CD4-positive, alpha-beta T cell treated with Interleukin-1 beta for 1 hour (primary cell): ENCODE measurements at places on chromosomes 16 and 17.

DNA sequence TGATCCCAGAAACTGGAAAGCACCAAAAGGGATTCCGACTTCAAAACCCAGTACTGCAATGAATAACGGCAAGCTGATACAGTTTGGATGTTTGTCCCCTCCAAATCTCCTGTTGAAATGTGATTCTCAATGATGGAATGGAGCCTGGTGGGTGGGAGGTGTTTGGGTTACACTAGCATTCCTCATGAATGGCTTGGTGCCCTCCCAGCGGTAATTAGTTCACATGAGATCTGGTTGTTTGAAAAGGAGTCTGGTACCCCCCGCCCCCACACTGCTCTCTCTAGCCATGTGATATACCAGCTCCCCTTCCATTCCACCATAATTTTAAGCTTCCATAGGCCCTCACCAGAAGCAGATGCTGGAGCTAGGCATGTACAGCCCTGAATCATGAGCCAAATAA, 40.1 kb downstream of the RANBP10 start:
- no peak for DNase-seq

- DNase-seq: no peak
Observed at GRCh38 chr17:15981646-15982580, 17.6 kb downstream of the ZSWIM7 start.

- no peak for DNase-seq
Observed at GRCh38 chr16:73057291-73058210, 9.6 kb upstream of the ZFHX3 start.

DNA sequence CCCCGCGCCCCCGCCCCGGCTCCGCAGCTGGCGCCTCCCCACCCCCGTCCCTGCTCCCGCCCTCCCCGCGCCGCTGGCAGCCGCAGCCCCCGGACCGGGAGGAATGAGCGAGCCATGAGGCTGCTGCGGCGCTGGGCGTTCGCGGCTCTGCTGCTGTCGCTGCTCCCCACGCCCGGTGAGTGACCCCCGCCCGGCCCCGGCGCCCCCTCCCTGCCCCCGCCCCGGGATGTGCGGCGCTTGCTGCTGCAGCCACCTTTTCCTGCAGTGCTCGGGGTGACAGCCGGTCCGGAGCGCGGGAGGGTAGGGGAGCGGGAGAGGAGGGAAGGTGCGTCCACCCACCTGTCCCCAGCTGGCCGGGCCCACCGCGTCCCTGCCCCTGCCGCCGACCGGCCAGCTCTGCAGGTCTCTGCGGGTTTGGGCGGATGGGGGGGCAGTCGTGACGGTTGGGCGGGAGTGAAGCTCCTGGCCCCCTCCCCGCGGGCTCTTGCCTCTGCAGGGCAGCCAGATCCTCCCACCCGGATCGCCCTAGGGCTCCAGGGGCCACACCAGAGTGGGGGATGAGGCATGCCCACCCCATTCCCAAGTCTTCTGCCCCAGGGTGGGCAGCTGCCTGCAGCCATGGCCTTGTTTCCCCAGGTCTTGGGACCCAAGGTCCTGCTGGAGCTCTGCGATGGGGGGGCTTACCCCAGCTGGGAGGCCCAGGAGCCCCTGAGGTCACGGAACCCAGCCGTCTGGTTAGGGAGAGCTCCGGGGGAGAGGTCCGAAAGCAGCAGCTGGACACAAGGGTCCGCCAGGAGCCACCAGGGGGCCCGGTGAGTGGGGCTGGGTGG, 513 bp downstream of the ADAM11 start:
- no peak for DNase-seq

- no peak for DNase-seq
Observed at GRCh38 chr16:68993885-68994284, 111.6 kb upstream of the HAS3 start.

- DNase-seq: no peak
Observed at GRCh38 chr17:64155129-64155528, 25.2 kb upstream of the ERN1 start.

DNA sequence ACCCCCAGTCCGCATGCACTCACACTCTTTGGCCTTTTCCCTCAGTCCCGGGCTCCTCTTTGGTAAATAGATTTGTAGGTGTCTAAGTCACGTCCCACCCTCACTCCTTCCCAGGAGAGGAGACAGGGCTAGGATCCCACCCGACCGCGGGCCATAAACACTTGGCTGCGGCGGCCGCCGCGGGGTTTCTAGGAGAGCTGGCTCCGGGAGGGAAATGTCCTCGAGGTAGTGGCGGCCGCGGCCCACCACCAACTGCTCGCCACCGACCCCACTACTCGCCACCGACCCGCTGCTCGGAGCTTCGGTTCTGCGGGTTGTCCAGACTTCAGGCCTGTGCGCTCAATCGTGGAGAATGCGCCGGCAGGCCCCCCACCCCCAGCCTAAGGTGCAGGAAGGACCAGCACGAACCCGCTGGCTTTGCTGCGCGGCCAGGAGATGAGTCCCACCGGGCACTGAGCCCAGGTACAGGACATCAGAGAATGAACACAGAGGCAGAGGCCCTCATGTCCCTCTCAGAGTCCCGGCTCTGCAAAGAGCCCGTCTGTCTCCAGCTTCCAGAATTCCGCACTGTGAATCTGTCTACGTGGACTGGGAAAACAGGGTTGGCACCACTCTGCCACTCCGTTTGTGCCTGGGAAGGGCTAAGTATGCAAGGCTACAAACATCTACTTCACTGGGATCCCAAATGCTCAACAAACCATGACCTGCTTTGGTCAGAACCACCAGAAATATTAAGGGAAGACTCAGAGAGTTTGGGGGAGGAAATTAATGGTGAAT, 2.5 kb downstream of the PRAC2 start:
- no peak for DNase-seq

DNA sequence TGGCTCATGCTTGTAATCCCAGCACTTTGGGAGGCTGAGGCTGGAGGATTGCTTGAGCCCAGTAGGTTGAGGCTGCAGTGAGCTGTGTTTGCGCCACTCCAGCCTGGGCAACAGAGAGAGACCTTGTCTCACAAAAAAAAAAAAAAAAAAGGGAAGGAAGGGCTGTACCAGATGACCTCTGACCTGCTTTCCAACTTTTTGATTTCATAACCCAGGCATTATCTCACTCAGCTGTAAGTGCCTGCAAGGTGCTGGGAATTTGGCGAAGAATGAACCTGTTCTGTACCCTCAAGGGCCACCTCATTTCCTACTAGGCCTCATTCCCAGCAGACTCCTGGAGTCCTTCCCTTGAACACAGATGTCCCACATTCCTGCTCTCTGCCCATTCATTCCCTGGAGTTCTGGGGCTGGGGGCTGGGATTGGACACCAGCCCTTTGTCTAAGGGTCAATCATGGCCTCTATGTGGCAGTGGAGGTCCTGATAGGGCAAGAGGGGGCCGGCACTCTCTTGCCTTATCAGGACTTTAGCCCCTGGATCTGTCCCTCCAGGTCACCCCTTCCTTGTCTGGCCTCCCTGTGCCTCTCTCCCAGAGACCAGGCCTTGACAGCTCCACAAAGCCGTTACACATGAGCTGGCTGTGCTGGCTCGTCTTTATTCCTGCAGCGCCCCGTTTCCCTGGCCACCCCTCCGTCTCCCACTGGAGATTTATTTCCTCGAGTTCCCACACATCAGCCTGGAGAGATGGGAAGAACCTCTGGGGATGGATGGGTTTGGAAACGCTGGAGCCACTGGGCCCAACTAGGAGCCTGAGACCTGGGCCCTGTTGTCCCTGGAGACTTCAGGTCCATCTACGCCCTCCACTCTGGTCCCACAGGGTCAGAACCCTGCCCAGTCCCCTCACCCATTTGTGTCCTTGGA, 821 bp upstream of the GFAP start:
- DNase-seq: no peak

DNA sequence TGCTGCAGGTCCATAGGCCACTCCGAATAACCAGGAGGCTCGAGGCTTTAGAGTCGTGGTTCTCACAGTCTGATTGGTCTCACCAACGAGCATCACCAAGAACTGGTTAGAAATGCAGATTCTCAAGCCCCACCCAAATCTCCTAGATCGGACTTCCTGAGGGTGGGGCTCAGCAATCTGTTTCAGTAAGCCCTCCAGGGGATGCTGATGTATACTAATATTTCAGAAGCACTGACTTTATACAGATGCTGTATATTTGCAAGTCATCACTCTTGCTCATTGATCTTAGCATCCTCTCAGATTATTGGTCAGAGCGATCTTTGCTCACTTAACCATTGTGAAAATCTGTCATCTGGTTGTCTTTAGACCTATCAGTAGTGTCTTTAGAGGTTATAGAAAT, 4.4 kb upstream of the VAC14 start:
- DNase-seq: no peak

DNA sequence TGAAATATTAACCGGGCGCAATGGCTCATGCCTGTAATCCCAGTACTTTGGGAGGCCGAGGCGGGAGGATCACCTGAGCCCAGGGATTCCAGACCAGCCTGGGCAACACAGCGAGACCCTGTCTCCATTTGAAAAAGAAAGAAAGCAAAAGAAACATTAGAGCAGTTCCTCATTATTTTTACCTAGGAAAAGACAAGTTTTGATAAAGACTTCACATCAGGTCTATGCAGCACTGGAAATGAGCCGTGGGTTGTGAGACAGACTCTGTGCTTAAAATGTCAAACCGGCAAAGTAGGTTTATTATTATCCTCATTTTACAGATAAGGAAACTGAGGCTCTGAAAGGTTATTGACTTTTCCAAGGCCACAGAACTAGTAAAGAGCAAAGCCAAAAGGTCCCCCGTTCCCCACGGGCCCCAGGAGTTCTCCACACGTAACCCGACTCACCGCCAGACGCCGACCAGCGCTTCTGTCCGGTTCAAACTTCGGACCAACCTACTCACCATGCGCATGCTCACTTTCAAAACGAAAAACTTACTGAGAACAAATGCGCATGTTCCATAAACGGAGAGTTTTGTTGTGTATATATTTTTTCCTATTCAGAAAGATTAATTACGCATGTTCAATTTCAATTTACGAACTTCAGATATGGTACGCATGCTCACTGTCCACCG, 356 bp downstream of the TUBD1 start:
- no peak for DNase-seq

- no peak for DNase-seq
Observed at GRCh38 chr17:69268543-69269014, 40.0 kb upstream of the ABCA10 start.

DNA sequence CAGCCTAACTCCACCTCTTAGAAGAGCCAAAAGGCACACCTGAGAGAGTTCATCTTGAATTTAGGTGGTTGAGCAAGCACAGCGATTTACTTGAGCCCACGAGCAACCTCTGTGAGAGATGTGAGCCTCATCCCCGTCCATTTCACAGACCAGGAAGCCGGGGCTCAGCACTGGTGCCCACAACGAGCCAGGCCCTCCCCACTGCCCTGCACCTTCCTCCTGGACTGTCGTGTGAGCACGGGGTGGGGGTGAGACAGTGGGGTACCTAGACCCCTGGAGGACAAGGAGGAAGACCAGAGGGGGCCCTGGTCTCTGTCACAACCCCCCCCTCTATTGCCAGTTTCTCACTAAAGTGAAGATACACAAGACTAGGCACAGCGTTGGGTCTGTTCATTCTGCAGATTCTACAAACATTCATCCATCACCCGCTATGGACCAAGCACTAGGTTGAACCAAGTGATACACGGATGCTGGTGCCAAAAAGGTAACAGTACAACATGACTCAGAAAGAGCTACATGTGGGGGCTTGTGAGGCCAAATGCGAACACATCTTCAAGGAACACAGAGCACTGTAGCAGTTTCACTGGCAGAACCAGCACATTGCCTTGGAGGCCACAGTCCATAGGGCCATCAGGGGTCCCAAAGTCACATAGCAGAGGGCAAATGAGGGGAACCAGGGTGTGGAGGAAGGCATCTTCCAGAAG, 231.9 kb downstream of the PARN start:
- no peak for DNase-seq

DNA sequence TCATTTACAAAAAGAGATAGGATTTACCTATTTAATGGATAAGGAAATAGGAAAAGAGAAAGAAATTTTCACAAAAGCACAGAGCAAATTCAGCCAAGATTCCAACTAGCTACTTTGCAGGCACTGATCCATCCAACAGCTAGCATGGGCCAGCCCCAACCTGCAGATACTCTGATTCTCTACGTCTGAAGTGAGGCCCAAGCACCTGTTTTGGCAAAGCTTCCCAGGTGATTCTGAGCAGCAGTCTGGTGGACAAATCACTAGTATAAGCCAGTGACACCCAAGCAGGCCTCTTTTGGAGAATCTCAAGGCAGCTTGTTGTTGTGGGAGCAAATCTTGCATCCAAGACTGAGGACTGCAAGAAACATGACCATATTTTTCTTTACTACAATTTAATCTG, 20.9 kb upstream of the CALB2 start:
- DNase-seq: no peak

- DNase-seq: no peak
Observed at GRCh38 chr17:63512896-63513644, 10.1 kb upstream of the KCNH6 start.

GRCh38 chr16:58862334-58863021, 128.4 kb upstream of the GOT2 start:
- DNase-seq: no peak

- DNase-seq: no peak
Observed at GRCh38 chr17:78392295-78392694, 13.8 kb downstream of the PGS1 start.

- no peak for DNase-seq
Observed at GRCh38 chr16:22120440-22120839, 28.1 kb downstream of the VWA3A start.

DNA sequence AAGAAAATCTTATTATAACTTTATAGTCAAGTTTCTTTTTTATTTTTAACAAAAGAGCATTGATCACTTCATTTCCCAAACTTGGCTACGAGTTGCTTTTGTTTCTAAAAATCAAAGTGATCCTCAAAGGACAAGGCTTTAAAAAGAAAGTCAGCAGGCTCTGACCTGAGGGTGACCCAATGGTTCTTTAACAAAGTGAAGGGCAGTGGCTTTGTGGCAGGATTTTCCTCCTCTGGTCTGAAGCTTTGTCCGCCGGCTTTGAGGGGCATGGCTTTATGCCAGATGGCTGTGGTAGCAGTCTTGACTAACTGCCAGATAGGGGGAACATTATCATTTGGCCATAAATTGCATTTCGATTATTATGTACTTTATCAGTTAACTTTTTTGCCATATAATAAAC, 28.5 kb downstream of the IQCK start:
- no peak for DNase-seq

- no peak for DNase-seq
Observed at GRCh38 chr16:47363761-47364160, 97.1 kb downstream of the ITFG1 start.

GRCh38 chr16:53159781-53160436, 105.1 kb downstream of the CHD9 start:
- DNase-seq: peak; percentile 4
